ENCODE measurements at places on chromosomes 2 and 18. TPM values are rescaled to one million over a fixed set of nuclear protein-coding genes. Genes with fewer than 3 reads are reported as not detected.

GRCh38 chr2:71785516-71785981 lies 332.2 kb downstream of the DYSF start:
- no peak for DNase-seq

Gene ITPRIPL1
- 4.2 TPM for total RNA-seq

- peak; percentile 97 for DNase-seq
Observed at GRCh38 chr2:212974692-212975091, 176.7 kb downstream of the IKZF2 start.

DNA sequence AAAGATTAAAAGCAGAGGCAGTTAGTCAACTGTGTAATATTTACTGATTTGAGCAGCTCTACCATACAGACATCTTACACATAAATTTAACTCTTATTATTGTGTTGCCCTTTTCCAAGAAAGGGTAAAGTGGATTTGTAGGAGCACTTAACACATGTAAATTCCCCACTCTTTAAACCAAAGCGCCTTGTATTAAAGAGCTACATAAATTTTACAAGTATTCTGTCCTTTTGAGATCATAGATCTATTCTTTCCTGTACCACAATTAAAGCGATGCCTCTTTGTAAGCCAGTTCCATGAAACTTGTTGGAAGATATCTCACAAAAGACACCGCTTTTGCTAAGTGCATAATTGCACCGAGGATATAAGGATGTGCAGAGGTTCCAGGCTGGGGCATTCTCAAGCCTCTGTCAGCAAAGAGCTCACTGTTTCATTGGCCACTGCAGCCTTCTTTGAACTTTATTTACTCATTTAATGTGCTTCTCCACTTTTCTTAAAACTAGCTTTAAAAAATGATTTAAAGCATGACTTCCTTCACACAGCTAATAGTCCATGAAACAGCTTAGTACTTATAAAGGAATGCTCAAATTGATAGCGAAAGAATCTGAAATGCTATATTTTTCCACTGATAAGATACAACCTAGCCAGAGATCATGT lies 520.0 kb upstream of the TCF4 start:
- no peak for DNase-seq

Gene TFCP2L1
- total RNA-seq: 16.1 TPM

GRCh38 chr2:202717598-202718310 lies 83.0 kb downstream of the FAM117B start:
- peak; percentile 25 for DNase-seq

Gene GAD1
- 19.4 TPM for total RNA-seq

GRCh38 chr18:36513556-36513955 lies 216.0 kb downstream of the FHOD3 start:
- no peak for DNase-seq

- no peak for DNase-seq
Observed at GRCh38 chr2:181896286-181896685, 4.8 kb downstream of the ITPRID2 start.

GRCh38 chr2:176784633-176785200 lies 427.9 kb upstream of the HNRNPA3 start:
- DNase-seq: no peak

Gene IL37
- total RNA-seq: not detected

Gene TMEM198
- 1.6 TPM for total RNA-seq

Gene IL1A
- 6.3 TPM for total RNA-seq

Gene COX5B
- total RNA-seq: 143 TPM

GRCh38 chr2:24793761-24794435 lies 673 bp downstream of the CENPO start:
- peak; percentile 22 for DNase-seq

GRCh38 chr2:126889496-126890135 lies 9.1 kb upstream of the TEX51 start:
- no peak for DNase-seq

Gene ARHGAP25
- total RNA-seq: 0.35 TPM

DNA sequence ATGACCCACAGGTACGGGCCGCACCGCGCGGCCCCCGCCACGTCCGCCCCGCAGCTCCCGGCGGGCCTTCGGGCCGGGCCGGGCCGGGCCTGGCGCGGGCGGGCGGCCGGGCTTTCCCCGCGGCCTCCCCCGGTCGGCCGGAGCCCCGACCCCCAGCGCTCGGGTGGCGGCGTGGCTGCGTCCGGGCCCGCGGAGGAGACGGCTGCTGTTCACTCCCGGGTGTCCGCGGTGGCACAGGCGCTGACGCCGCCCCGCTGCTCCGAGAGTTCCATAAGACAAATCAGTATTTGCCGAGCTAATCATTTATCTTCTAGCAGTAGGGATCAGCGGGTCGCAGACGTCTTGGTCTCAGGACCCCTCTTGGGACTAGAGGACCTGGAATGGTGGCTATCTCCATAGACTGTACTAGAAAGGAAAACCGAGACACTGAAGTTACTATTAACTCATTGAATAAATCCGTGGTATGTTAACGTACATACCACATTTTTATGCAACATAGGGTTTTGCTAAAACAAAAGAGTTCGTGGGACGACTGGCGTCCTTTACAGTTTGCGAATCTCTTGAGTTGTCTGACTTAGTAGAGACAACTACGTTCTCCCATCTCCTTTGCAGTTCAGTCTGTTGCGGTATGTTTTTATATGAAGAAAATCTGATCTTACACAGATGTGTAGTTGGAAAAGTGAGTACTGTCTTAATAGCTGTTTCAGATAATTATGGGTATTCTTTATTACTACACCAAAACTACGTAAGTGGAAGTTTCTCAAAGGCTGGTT lies 500 bp downstream of the LIMS1 start:
- peak; percentile 39 for DNase-seq

Gene TBR1
- total RNA-seq: under 0.01 TPM

- peak; percentile 29 for DNase-seq
Observed at GRCh38 chr18:48543228-48543627, 4.4 kb downstream of the CTIF start.

Gene LRATD1
- 13.4 TPM for total RNA-seq

Gene CCDC138
- 6.4 TPM for total RNA-seq
